ENCODE measurements at places on chromosomes 12 and 14. TPM values are rescaled to one million over a fixed set of nuclear protein-coding genes. Genes with fewer than 3 reads are reported as not detected.
A peak's percentile ranks its signal among the peaks of the same experiment; 100 is the strongest.

DNA sequence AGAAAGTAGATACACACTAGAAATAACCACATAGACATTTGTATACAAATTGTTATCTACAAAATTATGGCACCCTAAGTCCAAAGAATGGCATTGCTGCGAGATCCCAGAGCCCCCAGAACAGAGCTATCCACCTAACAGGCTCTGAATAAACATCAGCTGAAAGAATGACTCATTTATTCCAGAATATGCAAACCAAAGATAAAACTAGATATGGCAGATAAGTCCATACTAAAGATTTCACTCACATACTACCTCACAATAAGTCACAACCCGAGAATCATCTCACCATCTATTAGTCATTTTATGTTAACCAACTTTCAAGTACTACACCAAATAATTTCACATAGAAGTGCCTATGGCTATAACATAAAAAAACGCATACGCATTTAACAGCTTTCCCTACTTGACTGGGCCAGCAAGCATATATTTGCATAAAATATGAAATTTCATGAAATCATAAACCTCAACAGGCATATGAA lies 5.6 kb downstream of the CNIH1 start:
- no peak for DNase-seq

DNA sequence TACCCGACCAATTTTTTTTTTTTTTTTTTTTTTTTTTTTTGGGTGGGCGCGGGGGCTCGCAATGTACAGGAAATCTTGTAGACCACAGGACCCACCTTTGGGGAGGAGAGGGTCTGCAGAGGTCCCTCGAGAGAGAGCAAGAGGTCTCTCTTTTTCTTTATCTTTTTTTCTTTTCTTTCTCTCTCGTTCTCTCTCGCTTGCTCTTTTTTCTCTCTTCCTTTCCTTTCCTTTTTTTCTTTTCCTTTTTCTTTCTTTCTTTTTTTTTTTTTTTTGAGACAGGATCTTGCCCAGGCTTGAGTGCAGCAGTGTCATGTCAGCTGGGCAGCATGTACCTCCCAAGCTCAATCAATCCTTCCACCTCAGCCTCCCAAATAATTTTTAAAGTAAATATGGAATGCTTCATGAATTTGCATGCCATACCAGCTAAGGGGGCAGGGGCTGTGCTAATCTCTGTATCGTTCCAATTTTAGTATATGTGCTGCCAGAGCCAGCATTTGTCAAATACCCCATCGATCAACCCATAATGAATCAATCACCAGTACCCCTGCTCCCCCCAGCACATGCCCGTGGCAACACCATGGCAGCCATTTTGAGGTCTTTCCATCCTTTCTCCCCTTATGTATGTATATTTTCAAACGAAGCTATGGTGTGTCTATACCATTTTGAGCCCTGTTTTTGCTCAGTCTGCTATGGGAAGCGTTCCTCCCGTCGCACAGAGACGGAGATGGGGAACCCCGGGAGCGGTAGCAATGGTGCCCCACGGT lies 9.3 kb downstream of the PAPLN start:
- DNase-seq, result peak; percentile 53

- no peak for DNase-seq
These were observed 57.8 kb upstream of the ACTN1 start for GRCh38 chr14:69036757-69037506.

Gene P2RX7
- 5.2 TPM for polyA plus RNA-seq

- DNase-seq, result no peak
These were observed 25.6 kb upstream of the UBC start for GRCh38 chr12:124940143-124940392.

DNA sequence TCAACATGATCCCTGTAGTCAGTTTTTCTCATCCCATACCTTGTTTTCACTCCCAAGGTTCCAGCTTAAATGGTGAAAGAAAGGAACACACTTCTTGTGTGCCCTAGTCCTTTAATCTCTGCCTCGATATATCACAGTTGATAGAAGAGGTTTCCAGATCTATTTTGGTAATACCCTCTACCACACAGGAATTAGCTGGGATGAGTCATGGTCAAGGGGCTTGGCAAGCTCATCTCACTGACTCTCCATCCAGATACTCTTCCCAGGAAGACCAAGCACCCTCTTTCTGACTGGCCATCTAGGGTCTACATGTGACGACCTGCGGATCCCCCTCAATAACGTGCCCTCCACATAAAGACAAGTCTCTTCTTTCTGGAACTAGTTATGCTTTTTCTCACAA lies 277.9 kb downstream of the ITPR2 start:
- DNase-seq, result no peak

DNA sequence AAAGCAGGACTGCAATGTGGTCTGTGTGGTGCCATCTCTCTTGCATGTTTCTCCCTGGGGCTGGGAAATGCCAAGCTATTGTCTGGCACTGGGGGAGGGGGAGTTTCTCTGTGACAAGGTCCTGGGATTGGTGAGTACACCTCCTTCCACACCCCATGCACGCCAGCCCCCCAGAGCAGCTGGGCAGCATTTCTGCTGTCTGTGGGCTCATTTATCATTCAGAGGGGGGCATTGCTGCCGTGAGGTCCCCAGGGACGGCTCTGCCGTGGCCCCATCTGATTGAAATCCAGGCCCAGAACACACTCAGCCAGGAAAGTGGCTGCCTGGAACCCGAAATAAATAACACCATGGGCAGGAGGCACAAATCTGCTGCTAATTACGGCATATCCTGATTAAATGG lies 12.6 kb upstream of the FAM222A start:
- DNase-seq, result no peak

Gene HOXC4
- polyA plus RNA-seq, result 2.6 TPM

GRCh38 chr12:107649661-107650061 lies 35.9 kb upstream of the PWP1 start:
- DNase-seq, result no peak

DNA sequence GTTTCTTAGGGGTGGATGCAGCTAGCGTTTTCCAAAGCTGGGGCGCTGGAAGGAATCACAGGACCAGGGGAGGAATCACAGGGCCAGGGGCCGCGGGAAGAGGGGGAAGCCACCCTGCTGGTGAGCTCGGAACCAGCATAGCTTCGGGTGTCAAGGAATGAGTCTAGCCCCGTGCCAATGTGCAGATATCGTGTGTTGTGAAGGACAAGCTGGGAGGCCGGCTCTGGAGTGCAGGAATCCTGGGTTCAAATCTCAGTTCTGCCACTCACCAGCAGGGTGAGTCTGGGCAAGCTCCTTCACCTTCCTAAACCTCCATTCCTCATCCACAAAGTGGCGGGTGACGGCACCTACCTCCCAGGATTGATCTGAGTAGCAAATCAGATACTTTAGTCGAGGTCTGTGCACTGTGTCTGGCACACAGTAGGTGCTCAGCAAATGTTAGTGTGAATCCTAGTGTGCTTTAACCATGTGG lies 53.6 kb upstream of the RIN3 start:
- no peak for DNase-seq

GRCh38 chr12:28253161-28253641 lies 62.9 kb downstream of the CCDC91 start:
- DNase-seq, result no peak

GRCh38 chr12:69987579-69988091 lies 162.6 kb downstream of the MYRFL start:
- DNase-seq, result no peak

- no peak for DNase-seq
These were observed 113.7 kb downstream of the LMO3 start for GRCh38 chr12:16492240-16492639.

Gene CHST11
- 6.1 TPM for polyA plus RNA-seq

Measured in spleen (tissue), 13 donors.